ENCODE measurements at places on chromosomes 7 and 10.

- no peak for DNase-seq
Observed at GRCh38 chr10:24554036-24554435, 169.7 kb downstream of the ARHGAP21 start.

GRCh38 chr10:93319896-93320295 is 162.2 kb downstream of the MYOF start:
- no peak for DNase-seq

DNA sequence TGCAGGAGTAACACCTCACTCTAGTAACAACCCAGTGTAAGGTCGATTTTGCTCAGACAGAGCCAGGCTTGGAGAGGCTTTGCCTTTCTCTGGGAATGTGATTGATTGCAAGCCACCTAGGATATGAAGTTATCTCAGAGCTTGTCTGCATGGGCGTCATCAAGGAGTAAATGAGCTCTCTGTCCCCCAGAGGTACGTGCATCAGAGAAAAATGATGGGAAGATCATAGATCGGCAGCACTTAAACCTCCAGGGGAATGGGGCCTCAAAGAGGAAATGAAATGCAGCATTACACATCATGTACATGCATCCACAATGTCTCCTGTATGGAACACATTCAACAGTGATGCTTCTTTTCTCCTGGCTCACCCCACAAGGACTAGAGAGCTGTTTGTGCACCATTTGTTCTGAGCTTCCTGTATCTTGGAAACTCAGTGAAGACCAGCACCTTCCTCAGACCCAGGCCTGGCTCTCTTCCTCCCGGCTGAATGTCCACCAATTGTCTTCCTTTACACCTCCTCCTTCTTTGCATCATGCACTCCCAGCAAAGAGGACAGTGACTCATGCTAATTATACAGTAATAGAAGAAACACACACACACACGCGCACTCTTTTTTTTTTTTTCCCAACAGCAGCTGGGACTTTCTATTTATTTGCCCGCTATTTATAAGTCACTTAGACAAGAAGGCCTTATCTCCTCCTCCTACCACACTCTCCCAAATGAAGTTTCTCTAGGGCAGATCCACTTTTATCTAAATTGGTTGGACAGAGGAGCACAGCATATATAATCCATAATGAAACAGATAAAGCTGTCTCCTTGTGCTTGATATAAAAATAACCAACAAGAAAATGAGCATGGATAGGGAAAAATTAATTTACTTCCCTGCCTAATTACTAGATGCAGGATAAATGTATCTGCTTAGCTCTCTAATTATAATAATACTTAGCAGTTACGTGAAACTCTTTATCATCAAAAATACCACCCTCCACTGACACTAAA is 990.7 kb downstream of the CCSER2 start:
- DNase-seq = no peak

- no peak for DNase-seq
Observed at GRCh38 chr10:5503477-5503835, 4.1 kb upstream of the CALML5 start.

DNA sequence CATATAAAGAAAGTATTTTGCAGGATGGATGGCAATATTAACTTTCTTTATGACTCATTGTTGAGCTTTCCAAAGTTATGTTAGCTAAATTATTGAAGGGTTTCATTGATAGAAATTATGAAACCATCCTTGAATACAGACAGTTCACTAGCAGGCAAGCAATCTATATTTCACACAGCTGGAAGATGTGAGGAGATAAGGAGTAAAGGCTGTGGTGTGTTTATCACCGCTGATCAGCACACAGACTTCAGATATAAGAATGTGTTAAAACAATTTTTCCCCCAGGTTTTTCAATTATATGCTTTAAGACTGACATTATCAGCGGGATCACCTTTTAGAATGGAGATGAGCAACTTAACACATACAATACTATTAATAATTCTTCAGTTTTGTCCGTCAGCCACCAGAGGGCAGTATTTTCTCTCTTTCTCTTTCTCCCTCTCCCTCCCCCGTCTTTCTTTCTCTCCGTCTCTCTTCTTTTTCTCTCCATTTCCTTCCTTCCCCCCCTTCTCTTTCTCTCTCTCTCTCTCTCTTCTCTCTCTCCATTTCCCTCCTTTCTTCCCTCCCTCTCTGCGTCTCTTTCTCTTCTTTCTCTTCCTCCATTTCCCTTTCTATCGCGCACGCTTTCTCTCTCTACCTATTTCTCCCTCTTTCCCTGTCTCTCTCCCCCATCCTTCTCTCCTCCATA is 62.9 kb upstream of the FAM171A1 start:
- DNase-seq = no peak

DNA sequence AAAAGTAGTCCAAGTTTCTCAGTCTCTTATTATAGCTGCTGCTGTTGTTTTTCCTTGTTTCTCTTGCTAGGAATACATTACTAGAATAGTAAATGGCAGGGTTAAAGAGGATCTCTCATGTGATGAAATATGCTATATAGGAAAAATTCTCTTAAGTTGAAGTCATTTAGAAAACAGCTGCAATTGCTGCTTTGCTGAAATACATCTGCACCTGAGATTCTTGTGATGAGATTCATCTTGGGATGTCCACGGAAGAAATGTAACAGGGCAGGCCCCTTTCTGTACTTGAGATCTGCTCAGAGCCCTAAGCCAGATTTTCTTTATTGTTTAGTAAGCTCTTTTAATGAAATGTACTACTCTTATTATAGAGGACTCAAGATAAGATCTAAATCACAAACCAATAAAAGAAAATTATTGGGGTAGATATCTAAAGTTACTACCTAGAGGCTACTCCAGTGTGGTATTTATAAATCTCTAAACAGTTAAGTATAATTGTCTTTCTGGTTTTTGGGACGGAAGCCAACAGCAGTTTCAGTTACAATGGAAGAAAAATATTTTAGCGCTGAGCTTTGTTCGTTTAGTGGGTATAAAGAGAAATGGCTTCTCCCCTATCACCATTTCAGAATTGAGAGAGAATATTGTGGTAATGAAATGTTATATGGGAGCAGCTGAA is 701.5 kb downstream of the KCNMA1 start:
- DNase-seq = no peak

- DNase-seq = no peak
Observed at GRCh38 chr10:125127986-125128385, 32.4 kb downstream of the CTBP2 start.

- no peak for DNase-seq
Observed at GRCh38 chr7:33725111-33726025, 180.0 kb upstream of the BMPER start.

GRCh38 chr10:70838270-70838805 is 22.6 kb downstream of the SGPL1 start:
- no peak for DNase-seq
